Left forelimb (tissue), 1 donor: ENCODE measurements at places on chromosomes 2 and 18.

DNA sequence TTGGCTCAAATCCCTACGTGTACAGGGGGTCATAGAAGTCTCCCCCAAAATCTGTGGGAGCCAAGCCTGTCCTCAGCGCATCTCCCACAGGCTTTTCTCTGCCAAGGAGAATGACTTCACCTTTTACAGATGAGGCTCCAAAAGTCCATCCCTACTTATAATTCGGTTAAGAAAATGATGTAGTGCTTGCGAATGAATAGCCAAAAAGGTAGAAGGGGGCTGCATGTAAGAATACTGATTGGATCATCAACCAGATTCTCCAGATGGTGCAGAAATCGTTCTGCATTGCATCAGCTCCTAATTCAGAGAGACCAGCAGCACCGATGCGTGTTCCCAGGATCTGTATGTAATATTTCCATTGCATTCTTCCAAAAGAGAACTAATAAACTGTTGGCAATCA lies 91.9 kb downstream of the EPHA4 start:
- no peak for DNase-seq

- no peak for DNase-seq
Measured at GRCh38 chr2:121472470-121472993, 58.1 kb upstream of the RNU4ATAC start.

GRCh38 chr2:157501026-157501425 lies 57.1 kb upstream of the CYTIP start:
- no peak for DNase-seq

DNA sequence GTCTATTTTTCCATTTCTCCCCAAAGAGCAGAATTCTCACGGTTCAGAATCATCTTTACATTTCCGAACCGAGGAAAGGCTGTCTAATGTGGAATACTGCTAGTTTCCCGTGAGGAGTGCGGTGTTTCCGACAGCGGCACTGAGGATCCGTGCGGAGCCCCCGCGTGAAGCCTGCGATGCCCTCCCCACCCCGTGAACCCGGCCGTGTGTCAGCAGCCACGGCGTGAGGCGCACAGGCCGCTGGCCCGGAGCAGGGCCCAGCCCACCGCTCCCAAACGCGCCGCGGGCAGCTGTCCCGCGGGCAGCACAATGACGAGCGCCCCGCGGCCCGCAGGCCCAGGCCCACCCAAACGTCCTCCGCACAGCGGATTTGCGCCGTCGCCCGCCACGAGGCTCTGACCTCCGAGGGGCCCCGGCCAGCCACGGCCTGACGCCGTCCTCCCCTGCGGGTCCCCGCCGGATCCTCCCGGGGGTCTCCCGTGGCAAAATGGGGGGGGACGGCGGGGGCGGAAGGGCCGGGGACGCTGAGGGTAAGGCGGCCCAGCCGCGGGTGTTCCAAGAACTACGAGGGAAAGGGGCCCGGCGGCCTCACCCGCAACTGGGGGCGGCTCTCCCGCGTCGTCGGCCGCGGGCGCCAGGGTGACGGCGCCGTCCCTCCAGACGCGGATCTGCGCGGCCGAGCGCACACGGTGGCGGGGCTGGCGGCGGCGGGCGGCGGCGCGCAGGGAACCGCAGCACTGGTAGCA lies 796 bp downstream of the SPIRE1 start:
- DNase-seq = peak; percentile 75

GRCh38 chr2:71688530-71688929 lies 235.2 kb downstream of the DYSF start:
- no peak for DNase-seq
